Activated CD8-positive, alpha-beta T cell treated with anti-CD3 and anti-CD28 coated beads for 36 hours (primary cell): ENCODE measurements at places on chromosomes 6 and 20.
A peak's percentile ranks its signal among the peaks of the same experiment; 100 is the strongest.

- H3K4me3 ChIP-seq = no peak overlapping the region
- DNase-seq = no peak
- H3K27me3 ChIP-seq = peaks cover 3% of the 10 kb centered on the region
- H3K4me1 ChIP-seq = no peaks in the 10 kb centered on the region
- H3K36me3 ChIP-seq = no peaks in the 10 kb centered on the region
These were observed 19.5 kb upstream of the ADGRF1 start for GRCh38 chr6:47061309-47062300.

GRCh38 chr6:137044366-137045221, at the start of gene IL20RA:
TSS of gene IL20RA (minus strand) at chr6:137044965. CDS start at chr6:137044728, 237 bp downstream.
- peak within 1 kb of the TSS; percentile 65 for H3K4me3 ChIP-seq
- DNase-seq = no peak
- H3K36me3 ChIP-seq = no peaks in the 10 kb centered on the region
- H3K4me1 ChIP-seq = peaks cover 4% of the 10 kb centered on the region
- H3K27ac ChIP-seq = no peak within 1 kb of the TSS

DNA sequence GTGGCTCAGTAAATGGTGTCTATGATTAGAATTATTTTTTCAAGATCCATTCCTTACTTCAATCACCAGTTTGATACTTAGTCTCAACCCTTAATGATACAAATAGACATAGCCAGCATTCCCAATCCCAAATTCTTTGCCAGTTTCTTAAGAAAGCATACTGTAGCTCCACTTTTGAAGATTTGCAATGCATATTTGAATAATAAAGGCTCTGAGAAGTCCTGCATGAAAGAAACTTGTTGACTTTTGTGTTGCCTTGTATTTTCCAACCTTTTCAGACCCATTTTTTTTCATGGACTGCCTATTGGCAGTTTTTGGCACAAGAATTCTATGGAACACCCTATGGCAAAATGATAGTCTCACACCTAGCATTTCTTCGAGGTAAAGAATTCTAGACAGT, 215.6 kb upstream of the CHD6 start:
- no peaks in the 10 kb centered on the region for H3K36me3 ChIP-seq
- H3K27me3 ChIP-seq = peaks cover 1% of the 10 kb centered on the region
- DNase-seq = no peak
- H3K4me1 ChIP-seq = no peaks in the 10 kb centered on the region
- H3K4me3 ChIP-seq = no peak overlapping the region

GRCh38 chr6:41560431-41561192, 14.4 kb downstream of the FOXP4 start:
- peak; percentile 94 for DNase-seq
- peak overlapping the region; percentile 79 for H3K4me3 ChIP-seq
- peaks cover 5% of the 10 kb centered on the region for H3K36me3 ChIP-seq
- peaks cover 7% of the 10 kb centered on the region for H3K27me3 ChIP-seq
- peak overlapping the region; percentile 87 for H3K27ac ChIP-seq

DNA sequence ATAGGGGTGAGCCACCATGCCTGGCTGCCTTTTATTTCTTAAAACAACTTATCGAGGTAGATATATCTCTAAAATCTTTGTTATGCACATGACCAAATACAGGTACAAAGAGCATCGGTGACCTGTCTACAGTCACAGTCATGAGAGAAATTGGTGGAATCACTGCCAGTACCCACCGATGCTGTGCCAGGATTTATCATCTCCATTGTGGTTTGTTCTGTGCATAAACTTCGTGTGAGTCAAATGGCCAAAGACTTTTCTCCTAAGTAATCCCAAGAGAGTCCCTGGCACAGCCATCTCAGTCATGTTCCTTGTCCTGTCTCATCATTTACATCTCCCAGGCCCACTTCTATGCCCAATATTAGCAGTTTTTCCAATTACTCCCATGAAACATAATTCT, 9.0 kb downstream of the GSTA3 start:
- H3K4me3 ChIP-seq = no peak overlapping the region
- H3K27ac ChIP-seq = no peak overlapping the region
- H3K27me3 ChIP-seq = peaks cover 10% of the 10 kb centered on the region
- no peaks in the 10 kb centered on the region for H3K36me3 ChIP-seq
- no peak for DNase-seq

DNA sequence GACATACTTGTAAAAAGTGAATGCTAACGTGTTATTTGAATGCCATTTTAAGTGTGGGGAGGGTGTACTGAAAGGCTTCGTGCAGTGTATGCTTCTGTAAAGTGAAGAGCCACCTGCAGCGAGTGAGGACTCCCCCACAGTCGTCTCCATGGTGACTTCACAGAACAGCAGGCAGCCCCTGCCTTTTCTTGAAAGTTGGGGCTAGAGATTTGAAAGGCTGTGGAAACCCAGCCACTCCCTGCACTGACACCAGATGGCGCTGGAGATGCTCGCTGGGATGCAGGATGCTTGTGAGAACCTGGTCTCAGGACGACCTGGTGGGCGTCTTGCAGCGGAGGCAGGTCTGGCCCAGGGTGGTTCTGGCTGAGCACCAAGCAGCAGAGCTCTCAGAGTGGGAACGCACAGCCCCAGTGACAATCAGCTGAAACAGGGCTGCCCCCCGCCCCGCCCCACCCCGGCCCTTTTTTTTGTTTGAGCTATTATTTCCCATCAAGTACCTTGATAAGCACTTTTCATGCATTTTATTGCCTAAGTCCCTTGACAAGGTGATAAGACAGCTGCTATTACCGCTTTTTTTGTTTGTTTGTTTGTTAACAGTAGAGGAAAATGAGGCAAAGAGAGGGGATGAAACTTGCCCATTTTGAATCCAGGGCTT, 150.3 kb downstream of the SYCP2 start:
- no peaks in the 10 kb centered on the region for H3K27me3 ChIP-seq
- H3K36me3 ChIP-seq = no peaks in the 10 kb centered on the region
- no peak overlapping the region for H3K27ac ChIP-seq
- peak; percentile 71 for DNase-seq

DNA sequence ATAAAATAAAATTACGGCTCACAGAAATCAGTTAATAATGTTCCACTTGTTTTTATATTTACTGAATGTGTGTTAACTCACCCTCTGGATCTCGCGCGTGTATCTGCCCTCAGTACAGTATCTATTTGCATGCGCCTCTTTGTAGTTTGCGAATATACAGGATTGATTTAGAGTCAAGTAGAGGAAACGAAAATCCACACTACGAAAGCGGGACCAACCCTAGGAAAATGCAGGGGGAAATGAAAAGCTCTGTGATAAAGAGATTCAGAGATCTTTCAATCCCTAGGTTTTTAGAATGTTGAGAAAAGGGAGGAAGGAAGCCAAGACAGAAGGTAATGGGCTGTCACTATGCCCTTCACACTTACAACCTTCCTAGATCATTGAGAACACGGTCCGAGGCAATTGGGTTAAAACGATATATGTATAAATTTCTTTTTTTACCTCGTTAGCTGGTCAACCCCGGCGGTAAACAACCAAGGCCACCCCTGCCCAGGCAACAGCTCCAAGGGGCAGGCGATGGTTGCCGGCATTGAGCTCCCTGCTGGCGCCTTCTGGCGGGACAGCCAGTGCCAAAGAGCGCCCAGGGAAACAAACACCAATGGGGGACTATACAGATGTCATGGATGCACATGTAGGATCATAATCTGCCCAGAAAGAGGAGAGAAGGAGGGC, 792 bp upstream of the FUT9 start:
- H3K27me3 ChIP-seq = peaks cover 24% of the 10 kb centered on the region
- no peaks in the 10 kb centered on the region for H3K36me3 ChIP-seq
- no peaks in the 10 kb centered on the region for H3K4me1 ChIP-seq

DNA sequence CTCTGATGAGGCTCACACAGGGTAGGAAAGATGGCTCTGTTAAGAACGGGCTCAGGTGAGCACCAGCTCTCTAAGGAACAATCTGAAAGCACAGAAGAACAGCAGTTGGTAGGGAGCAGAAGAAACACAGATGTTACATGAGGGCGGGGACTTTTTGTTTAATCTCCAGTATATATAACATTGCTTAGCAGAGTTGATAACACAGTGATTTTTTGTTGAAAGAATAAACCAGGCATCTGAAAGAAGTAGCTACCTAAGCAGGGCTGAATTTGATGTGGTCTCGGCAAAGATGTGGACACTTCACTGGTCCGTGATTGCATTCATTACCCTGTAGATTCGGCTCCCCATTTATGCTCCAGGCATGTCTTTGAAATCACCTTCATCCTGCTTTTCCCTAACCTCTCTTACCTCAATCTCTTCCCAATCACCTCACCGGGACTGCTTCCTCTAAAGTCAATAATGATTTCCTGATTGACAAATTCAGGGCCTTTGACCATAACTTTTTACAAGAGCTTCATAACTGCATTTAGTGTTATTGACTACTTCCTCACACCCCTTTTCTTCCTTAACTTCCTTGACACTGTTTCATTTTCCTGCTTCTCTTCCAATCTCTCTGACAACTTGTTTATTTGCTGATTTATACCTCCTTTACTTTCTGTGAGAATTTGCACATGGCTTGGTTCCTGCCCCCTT, 34.4 kb downstream of the SAMD3 start:
- H3K4me1 ChIP-seq = peaks cover 75% of the 10 kb centered on the region
- peak overlapping the region; percentile 69 for H3K27ac ChIP-seq
- no peak overlapping the region for H3K4me3 ChIP-seq
- no peak for DNase-seq

DNA sequence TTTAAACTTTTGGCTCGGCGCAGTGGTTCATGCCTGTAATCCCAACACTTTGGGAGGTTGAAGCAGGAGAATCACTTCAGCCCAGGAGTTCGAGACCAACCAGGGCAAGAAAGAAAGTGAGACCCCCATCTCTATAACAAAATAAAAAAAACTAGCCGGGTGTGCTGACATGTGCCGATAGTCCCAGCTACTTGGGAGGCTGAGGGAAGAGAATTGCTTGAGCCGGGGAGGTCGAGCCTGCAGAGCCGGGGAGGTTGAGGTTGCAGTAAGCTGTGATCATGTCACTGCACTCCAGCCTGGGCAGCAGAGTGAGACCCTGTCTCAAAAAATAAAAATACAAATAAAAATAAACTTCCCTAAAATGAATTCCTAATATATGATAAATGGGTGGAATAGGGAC, 50.4 kb downstream of the ZMYND8 start:
- H3K27ac ChIP-seq = peak overlapping the region; percentile 54
- H3K27me3 ChIP-seq = no peaks in the 10 kb centered on the region
- peaks cover 41% of the 10 kb centered on the region for H3K4me1 ChIP-seq
- H3K36me3 ChIP-seq = peaks cover 32% of the 10 kb centered on the region

DNA sequence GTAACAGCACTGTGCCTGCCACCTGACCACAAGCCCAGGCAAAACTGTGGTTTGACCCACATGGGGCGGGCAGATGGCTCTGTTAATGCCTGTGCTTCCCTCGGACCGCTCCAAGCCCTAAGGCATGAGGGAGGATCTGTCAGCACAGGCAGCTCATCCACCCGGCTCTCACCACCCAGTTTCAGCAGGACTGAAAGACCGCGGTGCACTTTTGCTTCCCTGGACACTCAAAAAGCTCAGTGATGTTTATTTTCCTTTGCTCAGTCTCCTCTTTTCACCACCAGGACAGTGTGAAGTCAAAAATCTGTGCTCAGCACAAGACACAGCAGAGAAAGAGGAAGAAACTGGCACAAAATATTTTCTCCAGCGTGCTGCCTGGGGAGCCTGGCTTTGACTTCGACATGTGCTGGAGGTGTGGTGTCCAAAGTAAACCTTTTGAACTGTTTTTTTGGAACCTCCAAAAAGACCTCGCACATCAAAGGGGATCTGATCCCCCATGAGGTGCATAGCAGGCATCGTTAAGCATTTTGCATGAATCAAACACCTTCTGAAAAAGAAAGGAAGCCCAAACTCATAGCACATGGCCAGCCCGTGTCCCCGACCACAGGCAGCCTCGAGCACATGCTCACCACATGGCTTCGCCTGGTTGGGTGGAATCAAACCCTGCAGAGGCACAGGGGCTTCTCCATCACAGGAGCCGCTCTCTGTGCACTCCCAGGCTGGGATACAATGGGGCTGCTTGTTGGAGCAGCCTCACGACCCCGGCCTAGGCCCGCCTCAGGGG, 441.7 kb upstream of the JARID2 start:
- DNase-seq = no peak
- no peak overlapping the region for H3K4me3 ChIP-seq
- no peaks in the 10 kb centered on the region for H3K27me3 ChIP-seq
- H3K36me3 ChIP-seq = no peaks in the 10 kb centered on the region
- no peaks in the 10 kb centered on the region for H3K4me1 ChIP-seq

- peak; percentile 55 for DNase-seq
- peak overlapping the region; percentile 79 for H3K27ac ChIP-seq
- H3K4me1 ChIP-seq = peaks cover 64% of the 10 kb centered on the region
- peaks cover 3% of the 10 kb centered on the region for H3K27me3 ChIP-seq
- peak overlapping the region; percentile 84 for H3K4me3 ChIP-seq
- no peaks in the 10 kb centered on the region for H3K36me3 ChIP-seq
These were observed 568 bp downstream of the PREP start for GRCh38 chr6:105402090-105402938.

DNA sequence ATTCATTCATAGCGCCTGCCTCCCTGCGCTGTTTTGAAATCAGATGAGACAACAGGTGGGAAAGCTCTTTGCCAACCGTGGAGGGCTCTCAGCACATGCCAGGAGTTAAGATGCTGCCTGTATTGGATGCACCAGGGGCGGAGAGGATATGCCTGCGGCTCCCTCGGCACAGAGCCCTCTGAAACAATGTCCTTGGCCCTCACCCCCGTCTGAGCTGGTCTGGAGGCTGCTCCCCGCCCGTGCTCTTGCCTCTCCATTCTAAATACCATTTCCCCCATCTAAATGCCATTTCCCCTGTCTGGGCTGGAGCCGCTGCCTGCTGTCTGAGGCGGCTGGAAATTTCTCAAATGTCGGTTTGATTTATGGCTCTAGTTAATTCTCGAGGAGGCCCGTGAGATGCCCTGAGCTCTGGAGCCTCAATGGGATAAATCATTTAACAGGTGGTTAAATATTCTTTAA, 50.8 kb upstream of the MLN start:
- H3K27me3 ChIP-seq = peaks cover 24% of the 10 kb centered on the region
- no peak overlapping the region for H3K27ac ChIP-seq
- H3K4me3 ChIP-seq = no peak overlapping the region
- no peak for DNase-seq
- no peaks in the 10 kb centered on the region for H3K36me3 ChIP-seq

DNA sequence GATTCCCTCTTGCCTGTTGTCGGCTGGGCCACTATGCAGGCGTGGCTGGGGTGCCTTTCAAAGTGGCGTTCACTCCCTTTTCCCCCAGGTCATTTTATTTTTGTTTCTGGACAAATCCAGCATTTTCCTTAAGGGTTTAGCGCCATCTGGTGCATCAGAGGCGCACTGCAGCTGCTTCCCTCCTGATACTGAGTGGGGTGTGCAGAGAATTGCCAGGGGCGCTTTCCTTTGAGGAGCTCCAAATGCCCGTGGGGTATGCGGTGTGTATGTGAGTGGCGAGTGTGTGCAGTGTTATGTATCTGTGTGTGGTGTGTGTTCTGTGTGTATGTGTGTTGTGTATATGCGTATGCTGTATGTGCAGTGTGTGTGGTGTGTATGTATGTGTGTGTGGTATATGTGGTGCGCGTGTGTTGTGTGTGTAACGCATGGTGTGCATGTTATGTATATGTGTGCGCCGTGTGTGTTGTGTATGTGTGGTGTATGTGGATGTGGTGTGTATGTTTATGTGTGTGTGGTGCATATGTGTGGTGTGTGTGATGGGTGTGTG, 100.1 kb upstream of the AGPAT4 start:
- H3K4me1 ChIP-seq = no peaks in the 10 kb centered on the region
- peak; percentile 79 for DNase-seq
- H3K36me3 ChIP-seq = no peaks in the 10 kb centered on the region
- H3K27me3 ChIP-seq = no peaks in the 10 kb centered on the region
- no peak overlapping the region for H3K27ac ChIP-seq

GRCh38 chr20:20017844-20018185, 653 bp downstream of the NAA20 start:
- H3K27ac ChIP-seq = peak overlapping the region; percentile 84
- H3K4me3 ChIP-seq = peak overlapping the region; percentile 85
- peaks cover 33% of the 10 kb centered on the region for H3K36me3 ChIP-seq
- peak; percentile 43 for DNase-seq
- H3K27me3 ChIP-seq = no peaks in the 10 kb centered on the region

- H3K36me3 ChIP-seq = peaks cover 6% of the 10 kb centered on the region
- no peak for DNase-seq
These were observed 45.6 kb downstream of the THBS2 start for GRCh38 chr6:169208011-169208410.
